Esophagus squamous epithelium (tissue), 5 donors: ENCODE measurements at places on chromosomes 1 and 21. TPM values are rescaled to one million over a fixed set of nuclear protein-coding genes. Genes with fewer than 3 reads are reported as not detected.

DNA sequence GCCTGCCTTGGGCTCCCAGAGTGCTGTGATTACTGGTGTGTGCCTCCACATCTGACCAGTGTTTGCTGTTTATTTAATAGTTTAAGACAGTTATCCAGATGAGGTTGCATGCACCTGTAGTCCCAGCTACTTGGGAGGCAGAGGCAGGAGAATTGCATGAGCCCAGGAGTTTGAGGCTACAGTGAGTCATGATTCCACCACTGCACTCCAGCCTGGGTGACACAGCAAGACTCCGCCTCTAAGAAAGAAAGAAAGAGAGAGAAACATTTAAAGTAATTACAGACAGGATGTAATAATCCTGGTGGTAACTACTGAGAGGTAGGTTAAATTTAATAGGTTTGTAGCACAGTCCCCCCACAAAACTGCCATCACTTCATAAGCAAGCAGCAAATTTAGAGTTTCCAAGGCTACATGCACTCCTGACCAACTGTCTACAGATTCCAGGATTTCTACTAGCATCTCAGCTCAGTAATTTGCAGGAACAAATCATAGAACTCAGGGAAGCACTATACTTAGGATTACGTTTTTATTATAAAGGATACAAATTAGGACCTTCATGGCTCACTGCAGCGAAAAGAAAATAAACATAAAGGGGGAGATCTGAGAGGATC lies 89.6 kb downstream of the PKN2 start:
- DNase-seq = no peak

DNA sequence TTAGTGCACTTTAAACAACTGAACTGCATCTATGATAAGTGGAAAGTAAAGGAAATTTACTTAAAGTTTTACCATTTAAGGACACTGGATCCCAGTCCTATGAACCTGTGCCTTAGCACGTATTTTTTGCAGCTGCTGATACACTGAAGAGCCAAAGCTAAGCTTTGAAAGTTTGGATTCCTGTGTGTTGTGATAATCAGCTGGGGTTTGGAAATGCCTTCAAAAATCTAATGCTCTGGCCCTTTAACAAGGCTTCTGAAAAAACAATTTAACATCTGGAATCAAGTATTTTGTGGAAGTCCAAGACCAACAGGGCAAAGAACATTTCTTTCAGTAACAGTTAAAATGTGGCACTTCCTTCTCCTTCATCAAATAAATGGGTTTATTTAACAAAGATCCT lies 51.8 kb downstream of the DDAH1 start:
- no peak for DNase-seq

DNA sequence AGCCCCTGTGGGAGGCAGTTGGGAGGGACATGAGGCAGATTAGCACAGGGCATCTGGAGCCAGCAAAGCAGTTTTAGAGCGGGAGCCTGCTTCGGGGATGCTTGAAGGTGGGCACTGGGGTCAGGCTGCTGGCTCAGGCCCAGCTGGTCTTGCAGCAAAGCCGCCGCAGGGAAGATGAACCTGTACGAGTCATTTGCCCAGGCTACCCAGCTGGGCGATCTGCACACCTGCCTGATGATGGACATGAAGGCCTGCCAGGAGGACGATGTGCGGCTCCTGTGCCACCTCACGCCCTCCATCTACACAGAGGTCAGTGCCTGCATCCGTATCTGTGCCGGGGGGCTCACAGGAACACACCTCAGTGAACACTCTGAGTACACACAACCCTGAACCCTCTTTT lies 7.7 kb upstream of the SLC27A3 start:
- DNase-seq = no peak

DNA sequence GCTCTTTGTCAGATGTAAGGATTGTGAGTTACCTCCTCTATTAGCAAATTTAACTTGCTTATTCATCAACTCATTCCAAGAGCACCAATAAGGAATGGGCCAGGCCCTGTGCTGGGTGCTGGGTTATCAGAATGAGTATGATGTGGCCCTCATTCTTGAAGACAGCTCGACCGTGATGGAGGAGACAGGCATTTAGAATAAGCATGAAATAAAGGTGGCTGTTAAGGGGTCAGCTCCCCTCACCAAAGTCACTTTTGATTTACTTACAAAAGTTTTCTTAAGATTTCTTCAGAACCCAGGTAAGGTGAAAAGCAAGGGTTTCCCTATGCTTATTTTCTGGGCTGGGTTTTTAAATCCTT lies 15.3 kb upstream of the PADI1 start:
- DNase-seq = no peak

- no peak for DNase-seq
Measured at GRCh38 chr1:71049951-71050598, 2.5 kb upstream of the PTGER3 start.

DNA sequence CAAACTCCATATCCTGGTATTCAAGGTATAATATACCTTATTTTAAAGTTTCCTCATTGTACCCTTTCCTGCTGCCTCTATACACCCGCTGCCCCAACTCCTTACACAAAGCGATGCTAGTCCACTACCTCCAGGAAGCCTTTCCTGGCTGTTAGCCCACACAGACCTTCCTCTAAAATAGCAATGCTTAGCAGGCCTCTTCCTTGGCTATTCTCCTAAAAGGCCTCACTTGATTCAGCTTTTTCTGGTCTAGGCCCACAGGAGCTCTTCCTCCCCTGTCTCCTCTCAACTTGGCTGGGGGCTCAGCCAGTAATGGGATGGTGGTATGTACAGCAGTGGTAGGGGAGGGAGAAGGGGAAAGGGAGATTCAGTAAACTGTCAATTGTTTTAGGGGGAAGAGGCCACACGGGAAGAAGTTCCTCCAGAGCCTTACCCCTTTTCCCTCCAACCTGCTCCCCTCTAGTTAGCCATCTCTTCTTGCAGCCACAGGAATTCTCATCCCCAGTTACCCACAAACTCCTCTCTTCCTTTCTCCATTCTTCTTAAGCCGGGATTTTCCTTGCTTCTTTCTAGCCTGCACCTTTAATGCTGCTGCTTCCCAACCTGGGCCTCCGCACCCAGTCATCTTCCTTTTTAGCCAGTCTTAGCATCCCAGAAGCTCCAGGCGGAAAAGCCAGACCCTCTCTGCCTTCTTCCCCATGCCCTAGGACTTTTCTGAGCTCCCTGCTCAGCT lies 2.6 kb downstream of the LRRC41 start:
- DNase-seq = no peak

- DNase-seq = no peak
Measured at GRCh38 chr1:24925082-24925779, 4.8 kb downstream of the RUNX3 start.

DNA sequence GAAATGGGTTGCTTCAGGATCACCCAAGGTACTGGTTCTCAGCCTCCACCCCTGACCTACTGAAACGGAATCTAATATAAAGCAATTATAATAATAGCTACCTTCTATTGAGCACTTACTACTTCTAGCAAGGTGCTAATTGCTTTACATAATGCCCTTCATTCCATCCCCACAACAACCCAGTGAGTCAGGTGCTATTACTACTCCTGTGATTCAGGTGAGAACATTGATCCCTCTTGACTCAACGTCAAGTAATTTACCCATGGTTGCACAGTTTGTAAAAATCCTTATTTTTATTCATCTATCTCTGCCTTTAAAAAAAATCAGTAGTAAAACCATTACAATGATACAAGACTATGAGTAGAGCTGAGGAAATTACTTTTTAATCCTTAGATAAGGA lies 85.2 kb downstream of the UCHL5 start:
- no peak for DNase-seq

GRCh38 chr1:43783671-43784205 lies 76.4 kb downstream of the ST3GAL3 start:
- DNase-seq = no peak

- no peak for DNase-seq
Measured at GRCh38 chr1:41690331-41690730, 205.8 kb upstream of the EDN2 start.

- DNase-seq = no peak
Measured at GRCh38 chr21:24163539-24163938, 1443.7 kb downstream of the MRPL39 start.

- no peak for DNase-seq
Measured at GRCh38 chr1:110615548-110616130, 9.5 kb upstream of the KCNA2 start.

GRCh38 chr1:172178886-172179285 lies 241.6 kb upstream of the C1orf105 start:
- no peak for DNase-seq

GRCh38 chr1:109877317-109877771 lies 33.3 kb upstream of the CSF1 start:
- DNase-seq = no peak

DNA sequence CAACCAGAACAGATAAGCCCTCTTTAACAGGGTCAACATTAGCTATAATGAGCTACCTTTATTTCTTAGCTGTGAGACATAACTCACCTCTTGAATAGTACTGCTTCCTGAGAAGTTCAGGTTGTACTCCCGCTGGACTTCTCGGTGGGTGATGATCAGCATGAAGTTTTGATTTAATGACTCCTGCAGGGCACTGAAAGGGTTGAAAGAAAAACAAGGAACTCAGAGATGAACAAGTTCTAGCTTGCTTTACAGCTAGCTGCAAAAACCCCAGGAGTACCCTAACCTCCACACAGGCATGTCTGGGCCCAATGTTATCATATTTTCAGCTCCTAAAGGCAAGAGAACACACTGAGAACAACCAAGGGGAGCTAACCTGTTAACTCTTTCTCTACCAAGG lies 254.4 kb downstream of the FAF1 start:
- no peak for DNase-seq

Gene PRAMEF5
- not detected for total RNA-seq

Gene AKNAD1
- not detected for total RNA-seq

Gene MTARC1
- total RNA-seq = 12.2 TPM

Gene EDARADD
- 6.2 TPM for total RNA-seq

Gene KCNC4
- total RNA-seq = 4.2 TPM

Gene ZNF683
- 0.26 TPM for total RNA-seq
